ENCODE measurements at places on chromosomes 4 and X.

- DNase-seq: no peak
These were observed 5.2 kb downstream of the HTT start for GRCh38 chr4:3079694-3080123.

DNA sequence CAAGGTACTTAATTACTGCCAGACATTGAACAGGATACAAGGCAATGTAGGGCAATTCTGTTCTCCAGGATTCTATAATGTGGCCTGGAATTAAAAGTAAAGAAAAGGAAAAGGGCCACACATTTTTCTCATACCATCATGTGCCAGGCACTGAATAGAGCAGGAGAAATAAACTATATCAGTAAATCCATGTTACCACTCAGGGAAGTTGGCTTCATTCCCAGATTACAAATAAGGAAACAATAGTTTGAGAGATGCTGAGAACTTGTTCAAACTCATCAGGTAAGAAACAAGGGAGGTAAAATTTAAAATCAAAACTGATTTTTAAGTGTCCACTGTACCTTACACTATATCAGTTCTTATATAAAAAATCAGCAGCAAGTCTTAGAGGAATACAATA, 645.0 kb upstream of the ATOH1 start:
- no peak for DNase-seq

DNA sequence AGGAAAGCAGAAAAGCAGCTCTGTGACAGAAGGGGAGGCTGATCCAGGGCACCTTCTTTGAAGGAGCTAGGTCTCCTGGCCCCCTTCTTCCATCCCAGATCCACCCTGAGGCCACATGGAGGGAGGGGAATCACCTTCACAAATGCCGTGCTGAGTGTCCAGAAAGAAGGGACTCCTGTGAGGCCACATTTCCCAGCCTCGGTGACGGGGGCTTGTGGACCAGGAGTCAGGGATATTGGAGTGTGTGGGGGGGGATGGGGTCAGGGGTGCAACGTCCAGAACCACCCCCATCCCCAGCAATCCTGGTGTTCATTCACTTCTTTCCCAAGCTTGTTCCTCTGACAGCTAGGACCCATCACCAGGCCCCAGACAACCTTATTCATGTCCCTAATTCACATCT, 4.7 kb downstream of the TIMM17B start:
- DNase-seq: no peak

GRCh38 chrX:13761606-13762414, 27.3 kb downstream of the OFD1 start:
- peak; percentile 44 for DNase-seq

DNA sequence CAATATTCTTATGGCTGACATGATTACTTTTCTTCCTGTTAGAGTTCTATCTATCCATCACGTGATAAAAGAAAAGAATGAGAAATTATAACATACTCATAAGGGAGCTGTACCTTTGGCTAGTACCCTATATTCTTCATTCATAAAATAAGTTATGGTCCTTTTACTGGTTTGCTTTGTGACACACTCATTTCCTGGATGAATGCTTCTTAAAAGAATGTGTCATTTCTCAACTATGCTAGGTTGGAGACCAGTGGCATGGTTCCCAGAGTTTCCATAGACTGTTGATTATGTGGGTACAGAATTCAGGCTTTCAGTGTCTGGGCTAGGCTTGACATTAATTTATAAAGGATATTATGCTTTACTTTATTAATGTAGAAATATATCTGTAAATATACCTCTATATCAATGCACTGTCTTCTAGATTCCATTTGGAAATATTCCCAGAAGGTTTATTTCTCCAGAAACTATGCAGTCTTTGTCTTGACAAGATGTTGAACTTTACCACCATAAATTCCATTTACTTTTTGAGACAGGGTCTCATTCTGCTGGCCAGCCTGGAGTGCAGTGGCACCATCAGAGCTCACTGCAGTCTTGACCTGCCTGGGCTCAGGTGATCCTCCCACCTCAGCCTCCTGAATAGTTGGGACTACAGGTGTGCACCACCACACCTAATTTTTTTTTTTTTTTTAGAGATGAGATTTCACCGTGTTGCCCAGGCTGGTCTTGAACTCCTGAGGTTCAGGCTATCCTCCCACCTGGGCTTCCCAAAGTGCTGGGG, 23.8 kb downstream of the NUDT6 start:
- DNase-seq: no peak

DNA sequence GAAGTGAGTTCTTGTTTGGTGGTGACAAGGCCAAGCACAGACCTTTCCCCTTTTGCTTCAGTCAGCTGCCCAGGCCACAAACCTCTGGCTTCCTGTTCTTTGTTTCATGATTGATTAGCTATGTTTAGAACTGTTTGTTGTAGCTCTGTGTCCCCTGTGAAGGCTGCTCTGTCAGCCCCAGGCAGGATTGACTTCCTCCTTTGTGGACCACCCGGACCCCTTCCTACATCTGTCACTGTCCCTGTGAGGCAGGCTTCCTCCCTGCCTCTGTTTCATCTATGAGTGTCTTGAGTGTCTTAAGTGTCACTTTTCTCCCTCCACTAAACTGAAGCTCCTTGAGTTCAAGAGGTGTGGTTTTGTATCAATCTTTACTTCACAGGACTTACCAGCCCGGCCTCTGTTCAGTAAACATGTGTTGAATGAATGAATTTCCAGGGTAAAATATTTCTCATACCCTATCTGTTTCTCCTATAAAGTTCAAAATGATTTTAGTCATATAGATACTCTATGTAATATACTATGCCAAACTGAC, 83.5 kb downstream of the ZNF674 start:
- peak; percentile 84 for DNase-seq

DNA sequence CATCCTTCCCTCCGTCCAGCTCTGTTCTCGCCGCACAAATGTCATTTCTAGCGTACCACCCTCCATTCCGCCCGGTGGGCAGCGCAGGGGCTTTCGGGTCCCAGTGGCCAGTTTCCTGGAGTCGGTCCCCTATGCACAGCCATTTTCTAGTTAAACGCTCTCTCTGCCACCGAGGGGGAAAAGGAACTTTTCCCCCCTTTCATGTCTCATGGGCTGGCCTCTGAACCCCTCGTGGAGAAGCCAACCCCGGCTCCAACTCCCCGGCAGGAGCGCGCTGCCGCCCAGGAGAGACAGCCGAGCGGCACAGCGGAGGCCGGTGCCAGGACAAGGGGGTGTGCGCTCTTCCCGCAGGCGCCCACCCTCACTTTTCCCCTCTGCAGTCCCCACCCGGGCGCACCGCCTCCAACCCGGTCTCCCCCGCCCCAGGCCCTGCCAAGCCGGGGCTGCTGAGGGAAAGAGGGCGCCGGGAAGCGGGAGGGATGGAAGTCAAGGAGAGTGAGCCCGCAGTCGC, 662 bp downstream of the APBB2 start:
- no peak for DNase-seq

DNA sequence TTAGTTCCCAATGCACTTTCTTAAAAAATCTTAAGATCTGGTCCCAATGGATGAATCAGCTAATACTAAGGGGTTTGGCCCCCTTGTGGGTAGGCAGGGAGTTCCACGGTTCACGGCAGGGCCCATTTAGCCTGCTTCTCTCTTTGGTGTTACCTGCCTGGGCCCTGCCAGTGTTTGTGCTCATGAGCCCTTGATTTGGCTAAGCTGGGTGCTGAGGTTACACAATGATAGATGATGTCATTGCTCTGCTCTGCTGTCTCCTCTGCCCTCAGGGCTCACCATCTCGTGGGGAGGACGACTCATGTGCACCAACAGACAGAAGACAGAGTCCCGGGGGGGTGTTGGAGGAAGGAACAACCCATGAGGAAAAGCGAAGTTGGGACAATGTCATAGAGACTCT, 24.4 kb downstream of the RTL5 start:
- DNase-seq: peak; percentile 76

GRCh38 chrX:8273451-8273895, 102.4 kb upstream of the VCX2 start:
- no peak for DNase-seq

DNA sequence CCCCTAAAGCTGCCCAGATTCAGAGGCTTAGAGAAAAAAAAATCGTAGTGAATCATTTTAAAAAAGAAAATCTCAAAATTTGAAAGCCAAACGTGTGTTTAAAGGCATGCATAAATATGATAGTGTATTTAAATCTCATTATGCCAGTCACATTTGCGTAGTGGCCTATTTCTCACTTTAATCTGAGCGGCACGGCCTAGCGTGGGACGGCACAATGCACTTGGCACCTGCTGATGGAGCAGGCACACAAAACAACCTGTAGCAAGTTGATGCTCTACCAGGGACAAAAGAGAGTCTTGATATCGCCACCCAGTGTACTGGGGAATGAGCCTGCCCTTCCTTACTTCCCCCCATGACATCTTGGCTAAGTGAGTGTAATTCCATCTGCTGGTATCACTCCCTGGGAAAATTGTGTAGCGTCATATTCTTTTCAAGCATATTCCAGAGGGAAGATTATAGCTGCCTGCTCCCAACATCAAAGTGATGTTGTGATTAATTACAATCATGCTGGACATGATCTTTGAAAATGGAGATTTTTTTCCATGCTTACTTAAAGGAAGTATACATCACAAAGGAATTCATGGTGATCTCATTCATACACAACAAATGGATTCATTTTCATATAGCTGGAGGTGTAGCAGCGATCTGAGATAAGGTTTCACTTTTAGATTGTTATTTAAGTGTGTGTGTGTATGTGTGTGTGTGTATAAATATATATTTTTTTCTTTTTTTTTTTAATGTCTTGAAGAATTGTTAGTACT, 138.8 kb downstream of the DCTD start:
- no peak for DNase-seq

GRCh38 chrX:40749681-40750494, 14.5 kb upstream of the MED14 start:
- DNase-seq: peak; percentile 14

- no peak for DNase-seq
These were observed 51.2 kb downstream of the GC start for GRCh38 chr4:71732706-71733105.

DNA sequence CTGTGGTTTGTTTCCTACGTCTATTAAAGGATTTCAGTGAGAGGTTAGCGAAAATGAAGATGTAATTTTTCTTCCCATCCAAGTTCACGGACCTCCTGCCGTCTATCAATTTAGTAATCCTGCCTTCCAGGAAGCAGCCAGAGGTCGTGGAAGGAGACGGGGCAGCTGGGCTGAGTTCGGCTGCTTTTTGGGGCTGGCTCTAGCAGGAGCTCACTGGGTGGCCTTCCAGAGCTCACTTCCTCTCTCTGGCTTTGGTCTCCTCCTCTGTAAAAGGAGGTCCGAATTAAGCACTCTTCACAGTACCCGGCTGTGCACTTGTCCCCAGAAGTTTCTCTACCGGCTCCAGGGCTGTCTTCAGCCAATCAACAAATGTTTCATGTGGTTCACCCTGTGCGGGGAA, 295.4 kb downstream of the BCOR start:
- peak; percentile 51 for DNase-seq

GRCh38 chr4:120517966-120518365, 404.6 kb downstream of the PRDM5 start:
- DNase-seq: peak; percentile 15

- no peak for DNase-seq
These were observed 103.6 kb downstream of the PHOX2B start for GRCh38 chr4:41644915-41645295.

- peak; percentile 75 for DNase-seq
These were observed 5.9 kb upstream of the SEPTIN6 start for GRCh38 chrX:119698845-119699244.

- no peak for DNase-seq
These were observed 10.6 kb upstream of the IRAK1 start for GRCh38 chrX:154030266-154030665.

DNA sequence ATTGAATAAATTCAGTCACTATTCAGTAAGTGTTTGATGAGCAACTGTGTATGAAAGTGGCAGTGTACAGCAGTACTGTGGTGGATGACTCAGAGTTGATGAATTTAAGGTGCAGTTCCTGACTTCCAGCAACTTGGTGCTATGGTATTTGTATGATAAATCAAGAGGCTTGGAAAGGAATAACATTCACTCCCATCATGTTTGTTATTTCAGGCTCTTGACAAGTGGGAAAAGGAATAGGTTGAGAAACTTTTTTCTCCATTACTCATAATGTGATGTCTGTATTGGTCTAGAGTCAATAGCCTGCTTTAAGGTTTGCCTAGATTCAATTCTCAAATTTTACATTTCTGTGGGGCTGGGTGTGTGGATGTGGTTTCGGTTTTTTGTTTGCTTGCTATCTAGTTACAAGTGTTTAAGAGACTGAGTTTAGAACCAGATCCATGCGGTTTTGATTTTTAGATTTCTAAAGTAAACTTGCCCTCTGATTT, 35.1 kb upstream of the CYP2U1 start:
- no peak for DNase-seq

DNA sequence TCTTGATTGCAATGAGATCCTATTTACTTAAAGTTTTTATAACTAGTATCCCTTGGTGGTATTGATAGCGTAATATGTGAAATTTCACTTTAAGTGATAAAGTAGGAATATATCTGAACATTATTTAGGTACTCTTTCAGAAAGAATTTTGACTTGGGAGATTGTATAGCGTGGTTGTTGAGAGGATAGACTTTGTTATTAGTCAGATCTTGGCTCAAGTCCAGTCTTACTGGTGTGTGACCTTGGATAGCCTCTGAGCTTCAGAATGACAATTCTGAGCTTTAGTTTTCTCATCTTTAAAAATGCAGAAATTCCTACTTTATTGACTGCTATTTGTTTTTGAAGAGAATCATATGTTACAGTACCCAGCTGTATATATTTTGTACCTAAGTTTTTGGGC, 32.6 kb downstream of the DCK start:
- DNase-seq: no peak

DNA sequence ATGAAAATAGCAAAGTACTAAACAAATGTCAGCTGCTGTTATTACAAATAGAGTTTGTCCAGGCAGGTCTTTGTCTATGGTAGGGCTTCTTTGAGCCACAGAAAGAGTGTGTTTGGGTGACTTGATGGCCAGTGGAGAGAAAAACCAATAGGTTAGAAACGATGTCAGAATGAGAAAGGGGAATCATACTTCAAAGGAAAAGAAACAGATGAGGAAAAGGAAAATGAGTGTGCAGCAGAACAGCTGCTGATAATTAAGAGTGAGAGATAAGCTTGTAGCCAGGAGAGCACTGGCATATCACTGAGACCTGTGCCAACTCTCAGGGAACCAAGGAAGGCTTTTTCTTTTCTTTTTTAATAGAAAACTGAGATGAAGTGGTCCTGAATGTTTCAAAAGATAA, 257.2 kb downstream of the ARHGAP24 start:
- DNase-seq: no peak

DNA sequence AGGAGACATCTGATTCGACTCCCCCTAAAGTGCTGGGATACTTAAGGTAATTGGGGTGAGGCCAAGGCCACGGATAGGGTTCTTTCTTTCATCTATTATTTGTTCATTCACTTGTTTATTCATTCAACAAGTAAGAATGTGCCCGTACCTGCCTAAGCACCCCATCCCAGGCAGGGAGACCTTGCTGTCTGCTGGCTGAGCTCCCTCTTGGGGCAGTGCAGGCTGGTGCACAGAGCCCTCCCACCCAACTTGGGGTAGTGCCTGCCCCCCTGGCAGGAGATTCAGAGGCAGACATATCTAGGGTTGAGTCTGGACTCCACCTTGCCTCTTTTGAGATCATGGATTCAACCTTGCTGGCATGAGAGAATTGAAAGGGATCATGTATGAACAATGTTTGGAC, 95.7 kb downstream of the DRD5 start:
- DNase-seq: no peak

Data from ELF-1 (cell line).